ENCODE measurements at places on chromosomes 1 and 21.
A peak's percentile ranks its signal among the peaks of the same experiment; 100 is the strongest.

DNA sequence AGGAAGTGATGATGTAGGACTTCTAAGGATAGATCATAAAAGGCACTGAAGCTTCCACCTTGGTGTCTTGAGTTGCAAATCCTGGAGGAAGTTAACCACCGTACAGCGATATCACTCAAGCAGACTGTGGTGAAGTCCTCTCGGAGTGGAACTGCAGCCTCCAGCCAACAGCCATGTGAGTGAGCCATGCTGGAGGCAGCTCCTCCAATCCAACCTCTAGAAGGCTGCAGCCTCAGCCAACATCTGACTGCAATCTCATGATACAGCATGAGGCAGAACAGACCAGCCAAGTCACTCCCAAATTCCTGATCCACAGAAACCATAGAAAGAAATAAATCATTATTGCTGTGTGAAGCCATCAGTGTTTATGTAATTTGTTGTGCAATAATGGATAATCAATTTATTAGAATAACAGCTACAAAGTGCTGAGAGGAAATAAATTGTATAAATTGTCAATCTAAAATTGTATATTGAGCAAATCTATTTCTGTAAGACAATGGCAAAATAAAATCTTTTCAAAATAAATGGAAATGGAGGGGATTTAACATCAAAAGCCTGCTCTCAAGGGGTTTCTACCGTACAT lies 65.0 kb downstream of the PRSS38 start:
- no peak for DNase-seq

DNA sequence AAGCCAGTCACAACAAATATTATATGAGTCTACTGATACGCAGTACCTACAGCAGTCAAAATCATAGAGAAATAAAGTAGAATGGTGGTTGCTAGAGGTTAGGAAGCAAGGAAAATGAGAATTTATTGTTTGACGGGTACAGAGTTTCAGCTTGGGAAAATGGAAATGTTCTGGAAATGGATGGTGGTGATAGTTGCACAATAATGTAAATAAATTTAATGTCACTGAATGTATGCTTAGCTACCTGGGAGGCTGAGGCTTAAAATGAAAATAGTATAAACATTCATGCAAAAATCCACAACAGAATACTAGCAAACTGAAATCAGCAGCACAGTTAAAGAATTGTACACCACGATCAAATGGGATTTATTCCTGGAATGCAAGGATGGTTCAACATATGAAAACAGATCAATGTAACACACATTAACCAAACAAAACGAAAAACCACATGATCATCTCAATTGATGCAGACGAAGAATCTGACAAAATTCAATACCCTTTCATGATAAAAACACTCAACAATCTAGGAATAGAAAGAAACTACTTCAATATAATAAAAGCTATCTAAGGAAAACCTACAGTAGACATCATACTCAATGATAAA lies 10.7 kb downstream of the TUT4 start:
- DNase-seq = no peak

DNA sequence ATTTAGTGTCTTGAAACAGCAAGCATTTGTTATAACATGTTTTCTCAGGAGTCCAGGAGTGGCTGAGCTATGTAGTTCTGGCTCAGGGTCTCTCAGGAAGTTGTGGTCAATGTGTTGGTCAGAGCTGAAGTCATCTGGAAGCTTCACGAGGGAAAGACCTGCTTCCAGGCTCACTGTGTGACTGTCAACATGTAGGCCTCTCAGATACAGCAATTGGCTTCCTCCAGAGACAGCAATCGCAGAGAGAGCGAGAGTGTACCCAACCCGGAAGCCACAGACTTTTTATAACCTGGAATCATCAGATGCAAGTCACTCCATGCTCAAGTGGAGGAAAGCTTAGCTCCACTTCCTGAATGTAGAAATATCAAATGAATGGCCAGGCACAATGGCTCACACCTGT lies 40.9 kb downstream of the TNFRSF9 start:
- no peak for DNase-seq

- DNase-seq = no peak
These were observed 366.9 kb downstream of the DPYD start for GRCh38 chr1:97553971-97554370.

DNA sequence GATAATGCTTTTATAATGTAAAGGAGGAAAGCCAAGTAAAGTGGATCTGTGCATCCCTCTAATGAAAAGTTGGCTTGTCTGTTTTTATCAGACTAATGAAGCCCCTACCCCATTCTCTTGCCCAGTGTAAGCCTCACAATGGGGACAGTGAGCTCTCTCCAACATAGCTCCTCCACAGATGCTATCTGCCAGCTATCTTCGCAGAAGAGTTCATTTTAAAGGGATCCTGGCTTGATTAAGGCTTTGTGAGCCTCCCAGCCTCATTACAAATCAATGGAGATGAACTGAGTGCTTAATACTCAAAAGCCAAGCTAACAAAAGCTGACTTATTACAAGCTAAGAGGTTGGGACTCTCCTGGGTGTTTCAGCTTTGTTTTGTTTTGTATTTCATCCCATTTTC lies 514.7 kb downstream of the NUF2 start:
- no peak for DNase-seq

DNA sequence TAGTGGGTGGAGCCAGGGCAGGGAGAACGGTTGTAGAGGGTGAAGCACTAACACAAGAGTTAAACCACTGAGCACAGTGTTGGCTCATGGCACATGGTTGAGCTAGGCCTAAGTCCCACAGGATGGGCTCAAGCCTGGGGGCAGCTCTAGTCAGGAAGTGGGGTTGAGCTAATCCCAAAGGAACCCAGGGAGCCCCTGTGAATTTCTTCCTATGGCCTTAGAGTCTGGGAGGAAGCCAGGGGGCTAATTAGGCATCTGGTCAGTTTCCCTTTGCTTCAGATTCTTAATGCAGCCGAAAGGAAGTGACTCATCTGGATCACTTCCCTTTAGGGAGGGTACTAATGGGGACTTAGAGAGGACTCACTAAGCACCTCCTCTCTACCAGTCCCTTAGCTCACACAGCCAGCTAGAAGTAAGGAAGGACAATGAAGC lies 10.1 kb downstream of the CFAP45 start:
- peak; percentile 15 for DNase-seq

GRCh38 chr1:30274976-30275621 lies 448.3 kb downstream of the MATN1 start:
- no peak for DNase-seq

- DNase-seq = no peak
These were observed 95.8 kb upstream of the RGS4 start for GRCh38 chr1:162973381-162973795.

DNA sequence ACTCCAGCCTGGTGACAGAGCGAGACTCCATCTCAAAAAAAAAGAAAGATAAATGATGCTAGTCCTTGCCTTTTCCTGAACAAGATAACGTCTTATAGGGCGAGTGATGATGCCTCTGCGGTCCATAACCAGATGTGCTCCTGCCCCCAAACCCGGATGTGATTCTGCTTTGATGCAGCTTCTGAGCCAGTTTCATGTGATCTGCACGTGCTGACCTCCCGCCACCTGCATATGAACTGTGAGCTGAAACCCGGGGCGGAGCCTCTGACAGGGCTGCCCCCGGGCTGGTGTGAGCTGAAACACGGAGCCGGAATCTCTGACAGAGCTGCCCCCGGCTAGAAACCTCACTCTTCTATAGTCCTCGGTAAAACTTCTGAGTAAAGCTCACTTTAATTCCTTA lies 1.3 kb downstream of the KRTAP12-4 start:
- DNase-seq = no peak

- no peak for DNase-seq
These were observed 1.3 kb upstream of the FTCD start for GRCh38 chr21:46156678-46157077.

- DNase-seq = no peak
These were observed 5.1 kb downstream of the IFFO2 start for GRCh38 chr1:18951416-18951815.

- no peak for DNase-seq
These were observed 106.3 kb upstream of the DMRTA2 start for GRCh38 chr1:50529510-50529909.
